ENCODE measurements at places on chromosomes 11 and 22.

DNA sequence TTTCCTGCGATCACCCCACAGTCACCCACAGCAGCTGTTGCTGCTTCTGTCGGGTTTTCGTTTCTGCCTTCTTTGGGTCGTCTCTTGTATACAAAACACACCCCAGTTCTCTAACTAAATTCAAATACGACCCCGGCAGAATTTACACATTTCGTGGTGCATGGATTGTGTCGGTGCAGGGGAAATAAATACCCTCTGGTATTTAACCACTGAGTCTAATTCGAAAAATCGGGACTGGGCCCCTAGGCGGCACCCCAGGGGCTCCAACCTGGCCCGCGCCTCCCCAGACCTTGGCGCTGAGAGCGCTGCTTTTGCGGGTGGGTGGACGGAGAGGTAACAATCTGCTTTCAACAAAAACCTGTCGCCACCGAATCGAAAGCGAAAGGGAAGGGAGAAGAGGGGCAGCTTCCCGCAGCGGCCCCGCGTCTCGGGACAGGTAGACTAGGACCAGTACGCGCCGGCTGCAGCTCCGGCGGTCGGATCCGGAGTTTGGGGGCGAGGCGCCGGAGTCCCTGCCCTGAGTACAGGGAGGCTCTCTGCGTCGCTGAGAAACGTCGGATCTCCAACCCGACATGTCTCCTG lies 4.4 kb downstream of the ALX4 start:
- DNase-seq: no peak

- DNase-seq: no peak
These were observed 28.5 kb upstream of the PAK1 start for GRCh38 chr11:77502346-77502905.

GRCh38 chr22:24285245-24285644 lies 14.6 kb downstream of the SPECC1L start:
- DNase-seq: no peak

- DNase-seq: no peak
These were observed 9.7 kb upstream of the MPPED1 start for GRCh38 chr22:43402128-43402527.

DNA sequence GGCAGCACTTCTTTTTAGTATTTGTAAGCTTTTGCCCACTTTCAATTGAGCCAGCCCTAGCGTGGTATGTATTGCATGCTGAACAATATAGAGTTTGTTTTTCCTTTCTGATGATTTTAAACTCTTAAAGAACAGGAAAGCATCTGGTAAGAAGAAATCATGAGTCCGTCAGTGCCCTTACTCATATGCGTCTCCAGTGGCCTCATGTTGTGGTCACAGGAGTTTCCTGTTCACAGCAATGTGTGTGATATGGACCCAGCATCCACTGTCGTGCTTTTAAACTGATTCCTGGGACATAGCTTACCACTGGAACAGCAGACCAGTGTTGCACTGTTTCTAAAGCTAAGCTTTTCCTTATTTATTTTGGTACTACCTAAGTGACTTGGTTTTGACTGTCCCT lies 40.1 kb downstream of the BID start:
- no peak for DNase-seq

DNA sequence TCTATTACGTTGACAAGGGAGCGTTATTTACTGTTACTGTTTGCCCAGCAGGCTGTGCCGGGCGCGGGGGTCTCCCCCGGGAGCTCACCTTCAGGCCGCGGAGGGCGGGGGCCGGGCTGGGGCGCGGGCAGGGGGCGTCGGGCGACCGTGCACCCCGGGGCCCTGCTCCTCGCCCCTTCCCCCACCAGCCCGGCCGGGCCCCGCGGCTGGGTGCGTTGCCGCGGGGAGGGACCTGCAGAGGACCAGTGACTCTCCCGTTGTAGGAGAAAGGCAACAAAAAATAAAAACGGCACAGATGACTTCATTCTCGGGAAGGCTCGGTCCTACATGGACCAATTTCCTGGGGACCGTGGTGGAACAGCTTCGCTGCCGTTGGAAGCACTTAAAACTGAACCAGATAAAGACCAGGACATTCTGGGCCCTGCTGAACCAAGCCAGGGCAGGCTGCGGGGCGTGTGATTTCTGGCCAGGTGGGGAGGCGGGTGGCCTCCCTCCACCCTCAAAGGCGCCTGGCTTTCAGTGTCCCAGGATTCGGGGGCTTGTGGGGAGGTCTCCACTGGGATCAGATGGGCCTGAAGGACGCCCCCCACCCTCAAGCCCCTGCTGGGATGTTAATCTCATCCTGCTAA lies 57.4 kb downstream of the IGLL1 start:
- DNase-seq: no peak

DNA sequence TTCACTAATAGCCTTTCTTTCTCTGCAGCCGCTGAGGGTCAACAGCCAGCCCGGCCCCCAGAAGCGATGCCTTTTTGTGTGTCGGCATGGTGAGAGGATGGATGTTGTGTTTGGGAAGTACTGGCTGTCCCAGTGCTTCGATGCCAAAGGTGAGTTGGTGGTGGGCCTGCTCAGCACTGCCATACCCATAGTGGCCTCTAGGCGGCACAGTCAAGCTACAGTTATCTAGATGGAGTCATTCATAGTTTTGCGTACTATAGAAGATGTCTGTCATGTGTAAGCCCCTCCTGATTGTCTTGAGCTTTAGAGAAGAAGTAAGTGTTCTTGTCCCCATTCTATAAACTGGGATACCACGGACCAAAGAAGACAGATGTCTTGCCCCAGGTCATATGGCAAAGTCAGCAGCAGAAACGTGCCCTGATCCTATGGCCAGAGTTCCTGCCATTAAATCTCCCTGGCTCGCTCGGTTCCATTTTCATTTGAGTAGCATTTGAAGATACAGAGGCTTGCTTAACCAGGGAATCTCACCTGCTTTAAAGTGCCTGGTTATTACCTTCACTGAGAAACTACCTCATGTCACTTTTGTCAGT lies 42.1 kb upstream of the CRTAM start:
- no peak for DNase-seq

DNA sequence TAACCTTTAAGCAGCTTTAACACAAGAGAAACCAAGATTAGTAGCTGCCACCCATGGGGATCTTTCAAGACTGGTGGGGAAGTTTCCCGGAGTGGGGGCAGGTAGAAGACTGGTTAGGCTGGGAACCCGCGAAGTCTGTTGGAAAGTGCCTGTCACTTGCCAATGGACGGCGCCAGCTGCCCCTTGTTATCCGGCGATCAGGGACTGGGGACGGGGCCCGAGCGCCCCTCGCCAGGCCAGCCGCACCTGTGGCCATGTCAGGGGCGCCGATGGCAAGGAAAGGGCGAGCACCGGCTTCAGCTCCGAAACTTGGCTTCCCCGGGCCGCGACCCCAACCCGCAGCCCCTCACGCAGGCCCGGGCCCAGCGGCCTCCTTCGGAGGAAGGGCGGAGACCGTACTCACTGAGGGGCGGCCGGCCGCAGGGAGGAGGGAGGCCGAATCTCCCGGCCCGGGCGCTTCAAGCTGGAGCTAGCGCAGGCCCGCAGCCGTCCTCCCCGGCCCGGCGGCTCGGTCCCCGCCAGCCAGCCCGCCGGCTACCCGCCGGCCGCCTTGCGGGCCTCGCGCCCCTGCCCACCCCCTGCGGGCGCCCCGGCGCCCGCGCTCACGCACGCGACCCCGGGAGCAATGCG lies 539 bp downstream of the EIF4ENIF1 start:
- DNase-seq: no peak

GRCh38 chr11:1099519-1100355 lies 25.1 kb downstream of the MUC2 start:
- DNase-seq: no peak

- no peak for DNase-seq
These were observed 209.5 kb downstream of the NAV2 start for GRCh38 chr11:19921976-19922688.

GRCh38 chr11:9862981-9863380 lies 199.1 kb downstream of the SWAP70 start:
- DNase-seq: no peak

GRCh38 chr11:106288822-106289387 lies 211.4 kb downstream of the AASDHPPT start:
- no peak for DNase-seq

- DNase-seq: no peak
These were observed 600 bp downstream of the FCHSD2 start for GRCh38 chr11:73141309-73142127.

GRCh38 chr11:19805827-19806226 lies 93.2 kb downstream of the NAV2 start:
- no peak for DNase-seq

GRCh38 chr22:19603767-19604166 lies 79.6 kb upstream of the CLDN5 start:
- DNase-seq: no peak

- DNase-seq: no peak
These were observed 60.9 kb upstream of the TOP3B start for GRCh38 chr22:22043296-22044078.

DNA sequence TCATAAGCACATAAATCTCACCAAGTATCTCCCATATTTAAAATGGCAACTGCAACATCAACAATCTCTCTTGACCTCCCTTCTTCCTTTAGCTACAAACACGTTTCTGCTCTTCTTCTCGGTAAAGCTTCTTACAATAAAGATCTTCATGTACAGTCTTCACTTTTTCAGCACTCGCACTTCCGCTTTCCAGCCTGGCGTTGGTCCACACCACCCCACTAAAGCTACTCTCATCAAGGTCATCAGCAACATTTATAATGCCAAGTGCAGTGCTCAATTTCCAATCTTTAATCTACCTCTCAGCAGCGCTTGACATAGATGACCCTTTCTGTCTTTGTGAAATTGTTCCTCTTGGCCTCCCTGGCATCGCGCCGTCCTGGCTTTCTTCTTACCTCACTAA lies 33.6 kb downstream of the NTM start:
- no peak for DNase-seq

GRCh38 chr11:118098996-118099837 lies 12.5 kb upstream of the SMIM35 start:
- no peak for DNase-seq

- DNase-seq: no peak
These were observed 24.6 kb downstream of the FXYD6 start for GRCh38 chr11:117851852-117852251.

DNA sequence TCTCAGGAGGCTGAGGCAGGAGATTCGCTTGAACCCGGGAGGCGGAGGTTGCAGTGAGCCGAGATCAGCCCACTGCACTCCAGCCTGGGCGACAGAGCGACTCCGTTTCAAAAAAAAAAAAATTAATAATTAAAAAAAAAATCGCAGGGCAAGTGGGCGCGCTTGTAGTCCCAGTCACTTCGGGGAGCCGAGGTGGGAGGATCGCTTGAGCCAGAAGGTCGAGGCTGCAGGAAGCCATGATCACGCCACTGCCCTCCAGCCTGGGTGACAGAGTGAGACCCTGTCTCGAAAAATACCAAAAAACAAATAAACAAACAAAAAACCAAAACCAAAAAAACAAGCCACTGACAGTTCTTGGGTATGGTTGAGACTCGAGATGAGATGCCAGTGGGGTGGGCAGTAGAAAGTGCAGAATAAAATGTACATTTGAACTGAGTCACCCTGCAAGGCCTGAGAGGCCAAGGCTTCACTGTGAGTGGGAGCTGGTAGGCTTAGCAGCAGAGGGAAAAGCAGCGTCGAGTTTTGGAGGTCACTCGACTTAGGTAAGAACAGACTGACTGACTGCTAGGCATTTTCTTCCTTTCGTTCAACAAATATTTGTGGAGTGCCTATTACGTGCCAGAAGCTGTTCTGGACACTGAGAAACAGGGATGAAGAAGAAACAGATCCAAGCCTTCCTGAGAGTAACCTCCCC lies 635 bp upstream of the LDHA start:
- no peak for DNase-seq

- DNase-seq: no peak
These were observed 1.8 kb downstream of the GAS2 start for GRCh38 chr11:22668005-22668796.

- no peak for DNase-seq
These were observed 65.8 kb downstream of the SLC22A12 start for GRCh38 chr11:64656862-64657261.

- DNase-seq: no peak
These were observed 12.4 kb upstream of the MAPK11 start for GRCh38 chr22:50282361-50283155.

DNA sequence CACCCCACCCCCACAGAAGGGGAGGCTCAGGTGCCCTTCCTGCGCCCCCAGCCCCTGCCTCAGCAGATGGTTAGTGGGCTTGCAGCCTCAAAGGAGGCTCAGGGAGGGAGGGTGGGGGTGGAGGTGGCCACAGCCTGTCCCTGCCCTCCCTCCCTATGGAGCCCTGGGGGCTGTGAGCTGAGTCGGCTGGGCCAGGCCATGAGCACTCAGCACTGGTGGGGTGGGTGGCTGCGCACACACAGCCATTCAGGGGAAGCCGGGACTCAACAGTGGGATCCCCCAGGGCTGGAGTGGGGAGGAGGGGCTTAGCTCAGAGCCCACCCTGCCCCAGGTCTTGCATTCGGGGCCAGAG lies 50.2 kb downstream of the FLRT1 start:
- DNase-seq: no peak

DNA sequence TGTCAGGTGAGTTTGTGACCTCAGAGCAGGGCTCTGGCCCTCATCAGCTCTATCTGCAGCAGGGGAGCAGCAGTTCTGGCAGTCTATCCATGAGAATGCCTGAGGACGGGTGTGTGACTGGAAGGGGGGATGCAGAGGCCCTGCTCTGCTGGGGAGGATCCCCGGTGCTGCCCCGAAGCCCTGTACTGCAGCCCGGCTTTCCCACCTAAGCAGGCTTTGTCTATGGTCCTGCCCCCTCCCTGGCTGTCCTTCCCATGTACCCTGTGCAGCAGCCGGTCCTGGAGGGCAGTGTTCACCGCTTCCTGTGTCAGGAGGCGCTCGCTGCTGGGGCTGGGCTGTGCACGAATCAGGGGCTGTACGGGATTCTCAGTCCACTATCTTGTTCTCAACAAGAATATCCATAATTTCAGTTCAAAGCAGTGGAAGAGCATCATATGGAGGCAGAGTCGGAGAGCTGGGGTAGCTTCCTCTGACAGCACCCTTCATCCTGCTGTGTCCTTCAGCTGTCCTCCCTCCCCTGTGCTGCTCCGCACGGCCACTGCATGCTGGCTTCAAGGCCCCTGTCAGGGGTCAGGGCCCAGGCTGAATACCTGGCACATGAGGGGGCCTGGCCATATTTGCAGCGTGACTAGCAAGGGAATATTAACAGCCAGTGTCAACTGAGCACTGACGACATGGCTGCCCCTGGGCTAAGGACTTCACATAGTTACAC lies 125.2 kb downstream of the CTTN start:
- no peak for DNase-seq

GRCh38 chr22:50184902-50185374 lies 775 bp upstream of the TRABD start:
- DNase-seq: no peak

DNA sequence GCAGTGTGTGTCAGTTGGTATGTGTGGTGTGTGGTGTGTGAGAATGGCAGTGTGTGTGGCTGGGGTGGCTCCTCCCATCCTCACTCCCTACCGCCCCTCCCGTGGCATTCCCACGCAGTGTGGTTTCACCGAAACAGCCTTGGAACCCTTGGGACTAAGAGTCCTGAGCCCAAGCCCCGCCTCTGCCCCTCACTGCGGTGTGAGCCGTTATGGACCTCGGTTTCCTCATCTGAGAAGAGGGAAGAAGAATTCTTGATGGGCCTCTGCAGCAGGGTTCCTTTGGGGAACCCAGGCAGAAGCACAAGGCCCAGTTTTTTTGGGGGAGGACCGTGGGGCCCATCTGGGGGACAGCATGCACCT lies 7.2 kb downstream of the UPK3A start:
- no peak for DNase-seq

Data from esophagus squamous epithelium (tissue), 5 donors.